T-helper 2 cell treated with Interferon-gamma antibody and Interleukin-4, amounts not matched to agents 5 μg/mL and 100 μg/mL, for 36 hours (primary cell): ENCODE measurements at places on chromosomes 4 and X.

DNA sequence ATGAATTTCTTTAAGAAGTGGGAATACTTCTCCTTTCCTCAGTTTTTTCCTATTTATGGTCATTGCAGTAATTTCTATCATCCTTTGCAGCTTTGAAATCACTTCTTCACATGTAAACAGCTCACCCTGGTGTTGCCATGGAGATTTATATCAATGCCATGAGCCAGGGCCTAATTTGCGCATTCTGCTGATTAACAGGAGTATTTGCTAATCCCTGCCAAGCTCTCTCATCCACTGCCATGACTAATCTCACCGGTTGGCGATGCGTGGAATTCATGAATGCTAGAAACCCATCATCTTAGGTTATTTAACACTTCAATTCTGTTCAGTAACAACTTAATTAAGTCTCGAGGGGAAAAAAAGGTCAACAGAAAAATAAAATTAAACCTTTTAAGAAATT lies 11.8 kb upstream of the FGF13 start:
- no peak for DNase-seq

- no peak for DNase-seq
Observed at GRCh38 chrX:17597327-17597726, 140.0 kb upstream of the SCML1 start.

GRCh38 chr4:74330295-74330750 lies 22.1 kb downstream of the EPGN start:
- DNase-seq = no peak

- no peak for DNase-seq
Observed at GRCh38 chrX:133609166-133609565, 193.9 kb upstream of the GPC4 start.

DNA sequence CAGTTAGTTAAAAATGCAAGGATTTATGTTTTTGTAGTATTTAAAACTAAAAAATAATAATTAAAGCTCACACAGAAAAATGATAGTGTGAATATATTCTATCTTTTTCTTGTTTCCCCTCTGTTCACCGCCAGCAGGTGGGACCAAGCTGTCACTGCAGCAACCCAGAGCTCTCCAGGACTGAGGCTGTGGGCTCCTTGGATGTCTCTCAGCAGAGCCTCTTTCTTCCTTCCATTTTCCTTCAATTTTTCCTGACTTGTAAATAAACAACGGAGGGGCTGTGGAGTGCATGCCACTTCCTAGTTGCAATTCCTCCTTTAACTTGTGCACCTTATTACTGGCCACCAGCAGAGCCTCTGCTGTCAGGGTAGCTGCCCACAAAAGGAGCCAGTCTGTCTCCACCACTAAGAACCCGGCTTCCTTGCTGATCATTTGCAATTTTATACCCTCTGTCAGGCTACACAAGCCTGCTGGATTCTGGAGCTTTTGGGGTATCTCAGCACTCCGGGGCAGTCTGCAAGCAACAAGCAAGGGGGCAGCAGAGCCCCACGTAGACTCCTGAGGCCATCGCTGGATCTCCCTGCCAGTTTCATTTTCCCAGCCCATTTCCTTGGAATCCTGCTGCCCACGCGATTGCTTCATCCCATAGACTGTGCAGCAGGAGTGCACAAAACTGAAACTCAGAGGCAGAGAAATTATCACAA lies 1467.4 kb downstream of the C4orf33 start:
- DNase-seq = no peak

DNA sequence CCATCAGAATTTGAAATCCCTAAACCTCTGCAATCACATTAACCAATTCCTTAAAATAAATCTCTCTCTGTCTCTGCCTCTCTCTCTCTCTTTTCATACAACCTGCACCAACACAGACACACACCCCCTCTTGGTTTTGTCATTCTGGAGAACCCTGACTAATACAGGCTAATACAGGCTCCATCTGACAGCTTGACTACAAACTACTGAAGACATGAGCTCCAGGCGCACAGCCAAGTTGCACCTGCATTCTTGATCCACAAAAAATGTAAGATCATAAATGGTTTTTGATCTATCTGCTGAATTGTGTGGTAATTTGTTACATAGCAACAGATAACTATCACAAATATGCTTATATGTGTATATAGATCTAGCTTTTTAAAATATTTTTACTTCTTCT lies 2414.2 kb downstream of the PCDH7 start:
- no peak for DNase-seq

DNA sequence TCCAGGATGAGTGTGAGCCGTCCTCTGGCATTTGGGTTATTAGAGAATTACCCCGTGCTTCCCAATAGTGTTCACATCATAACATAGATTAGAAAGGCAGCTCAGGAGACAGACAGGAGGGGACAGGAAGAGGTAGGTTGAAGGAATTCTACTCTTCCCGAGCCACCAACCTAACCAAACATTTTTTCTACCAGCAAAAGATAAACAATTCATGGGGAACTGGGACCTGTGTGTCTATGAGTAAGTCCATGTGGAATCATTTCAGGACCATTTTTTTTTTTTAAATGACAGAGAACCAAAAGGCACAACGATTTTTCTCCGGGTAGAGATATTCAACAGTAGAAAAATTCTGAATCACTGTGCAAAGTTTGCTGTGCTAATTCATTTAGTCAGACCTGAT lies 174.2 kb upstream of the ETNPPL start:
- DNase-seq = no peak

DNA sequence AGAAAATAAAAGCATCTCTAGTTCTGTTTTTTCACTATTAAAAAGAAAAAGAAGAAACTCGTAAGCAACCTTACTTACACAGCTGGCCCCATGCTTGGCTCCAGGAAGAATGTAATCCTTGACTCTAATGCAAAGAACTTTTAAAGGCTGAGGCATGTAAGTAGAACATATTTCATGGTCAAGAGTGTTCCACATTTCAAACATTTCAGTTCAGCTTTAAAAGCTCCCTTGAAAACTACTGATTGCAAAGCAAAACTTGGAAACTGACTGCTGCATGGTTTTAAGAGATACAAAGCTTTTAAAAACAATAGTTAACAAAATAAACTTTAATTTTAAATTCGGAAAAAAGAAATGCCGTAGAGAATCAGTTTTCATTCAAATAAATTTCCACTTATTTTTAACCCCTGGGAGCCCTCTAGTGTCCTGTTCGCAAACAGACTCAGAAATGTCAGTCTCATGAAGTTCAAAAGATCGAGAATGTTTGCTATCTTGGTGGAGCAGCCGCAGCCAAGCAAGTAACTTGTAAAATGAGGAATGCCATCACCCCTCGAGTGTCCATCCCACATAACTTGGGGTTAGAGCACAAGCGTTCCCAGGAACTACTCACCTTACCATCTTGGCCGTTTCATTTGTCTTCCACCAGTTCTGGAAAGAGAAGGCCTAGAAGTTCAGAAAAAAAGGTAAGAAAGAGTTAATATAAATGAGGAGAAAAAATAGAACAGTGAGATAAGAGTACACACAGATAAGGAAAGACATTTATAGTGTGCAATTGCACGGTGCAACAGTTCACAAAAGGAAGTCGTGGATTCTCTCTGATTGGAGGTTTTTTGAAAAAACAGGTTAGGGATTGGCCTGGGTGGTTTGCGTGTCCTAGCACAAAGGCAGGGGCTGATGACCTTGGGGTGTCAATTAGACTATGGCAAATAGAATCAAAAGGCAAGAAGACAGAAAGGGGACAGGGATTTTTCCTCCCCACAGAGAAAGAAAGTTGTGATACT lies at the start of gene GASK1B:
Gene GASK1B, minus strand, starts transcription at position 765 of the 998 bp plus-strand sequence. CDS start 1,650 bp downstream, outside the sequence.
- no peak for DNase-seq

- no peak for DNase-seq
Observed at GRCh38 chr4:126687655-126688358, 945.0 kb upstream of the INTU start.

DNA sequence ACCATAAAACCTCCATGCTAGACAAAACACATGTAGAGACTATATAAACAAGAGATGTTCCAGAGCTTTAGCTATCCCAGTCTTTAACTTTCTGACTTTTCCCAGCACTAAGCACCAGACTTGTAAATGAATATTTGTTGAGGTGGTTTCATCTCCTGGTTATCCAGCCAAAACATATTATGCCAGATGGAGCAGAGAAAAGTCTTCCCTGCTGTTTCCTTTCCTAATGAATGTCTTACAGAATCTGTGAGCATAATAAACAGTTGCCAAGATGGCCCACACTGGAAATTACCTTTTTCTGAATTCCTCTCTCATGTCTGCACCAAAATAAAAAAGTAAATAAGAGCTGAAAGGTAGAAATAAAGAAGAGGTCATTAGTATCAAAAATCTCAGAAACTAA lies 159.2 kb downstream of the TECRL start:
- DNase-seq = no peak

DNA sequence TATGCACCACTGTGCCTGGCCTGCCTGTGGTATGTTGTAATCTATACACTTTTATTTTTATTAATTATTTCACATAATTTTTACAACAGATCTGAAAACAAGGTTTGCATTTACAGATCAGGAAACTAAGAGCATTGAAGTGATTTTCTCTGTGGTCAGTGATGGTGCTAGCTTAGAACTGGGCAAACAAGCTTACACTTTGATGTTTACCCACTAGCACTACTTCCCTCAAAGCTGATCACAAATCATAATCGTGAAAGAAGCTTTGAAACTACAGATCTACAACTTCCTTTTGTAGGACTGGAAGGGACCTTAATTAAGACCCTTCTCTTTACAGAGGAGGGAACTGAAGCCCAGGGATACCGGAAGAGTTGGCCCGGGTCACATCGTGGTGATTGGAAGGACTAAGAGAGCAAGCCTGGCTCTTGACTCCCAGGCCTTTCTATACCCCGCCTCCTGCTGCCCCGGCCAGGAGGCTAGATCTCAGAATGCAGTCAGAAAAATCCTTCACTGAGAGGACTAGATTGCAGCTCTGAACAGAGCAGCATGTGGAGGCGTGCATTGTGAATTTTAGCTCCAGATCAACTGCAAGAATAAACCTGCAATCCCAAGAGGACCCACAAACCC lies 93.7 kb upstream of the ZNF827 start:
- no peak for DNase-seq

GRCh38 chr4:179919587-179919986 lies 2323.6 kb upstream of the TENM3 start:
- DNase-seq = no peak

DNA sequence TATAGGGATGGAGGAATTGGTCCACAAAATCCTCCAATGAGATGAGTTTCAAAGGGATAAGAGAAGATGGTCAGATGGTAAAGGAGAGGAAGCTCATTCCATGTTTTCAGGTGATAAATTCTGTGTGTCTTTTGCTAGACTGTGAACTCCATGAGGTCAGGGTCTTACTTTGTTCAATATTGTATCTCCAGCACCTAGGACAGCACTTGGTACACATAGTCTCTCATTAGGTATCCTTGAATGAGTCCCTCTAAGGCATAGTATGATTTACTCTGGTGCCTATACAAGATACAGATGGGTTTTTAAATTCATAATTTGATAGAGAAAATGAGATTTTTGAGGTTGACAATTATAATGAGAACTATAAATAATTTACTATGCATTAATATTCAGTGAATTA lies 184.3 kb upstream of the BMP3 start:
- DNase-seq = no peak

GRCh38 chrX:13685126-13685763 lies 3.7 kb upstream of the RAB9A start:
- DNase-seq = no peak

- DNase-seq = no peak
Observed at GRCh38 chr4:27759611-27760575, 899.3 kb downstream of the STIM2 start.

GRCh38 chr4:26413582-26413981 lies 76.7 kb downstream of the CCKAR start:
- no peak for DNase-seq

DNA sequence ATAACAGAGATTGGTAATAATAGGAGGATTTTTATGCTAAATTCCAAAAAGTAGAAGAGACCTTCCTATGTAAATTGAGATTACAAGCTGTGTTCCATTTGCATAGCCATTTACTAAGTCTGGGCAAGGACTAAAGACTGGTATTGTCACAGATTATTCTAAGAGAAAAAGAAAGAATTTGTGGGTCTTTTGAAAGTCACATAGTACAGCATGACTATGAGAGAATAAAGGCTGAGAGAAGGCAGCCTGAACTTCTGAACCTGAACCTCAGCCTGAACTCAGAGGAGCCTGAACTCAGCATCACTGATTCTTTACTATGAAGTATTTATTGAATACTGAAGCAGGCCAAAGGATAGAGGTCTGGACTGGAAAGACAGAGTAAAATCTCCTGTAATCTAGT lies 297.5 kb downstream of the STPG2 start:
- DNase-seq = no peak

DNA sequence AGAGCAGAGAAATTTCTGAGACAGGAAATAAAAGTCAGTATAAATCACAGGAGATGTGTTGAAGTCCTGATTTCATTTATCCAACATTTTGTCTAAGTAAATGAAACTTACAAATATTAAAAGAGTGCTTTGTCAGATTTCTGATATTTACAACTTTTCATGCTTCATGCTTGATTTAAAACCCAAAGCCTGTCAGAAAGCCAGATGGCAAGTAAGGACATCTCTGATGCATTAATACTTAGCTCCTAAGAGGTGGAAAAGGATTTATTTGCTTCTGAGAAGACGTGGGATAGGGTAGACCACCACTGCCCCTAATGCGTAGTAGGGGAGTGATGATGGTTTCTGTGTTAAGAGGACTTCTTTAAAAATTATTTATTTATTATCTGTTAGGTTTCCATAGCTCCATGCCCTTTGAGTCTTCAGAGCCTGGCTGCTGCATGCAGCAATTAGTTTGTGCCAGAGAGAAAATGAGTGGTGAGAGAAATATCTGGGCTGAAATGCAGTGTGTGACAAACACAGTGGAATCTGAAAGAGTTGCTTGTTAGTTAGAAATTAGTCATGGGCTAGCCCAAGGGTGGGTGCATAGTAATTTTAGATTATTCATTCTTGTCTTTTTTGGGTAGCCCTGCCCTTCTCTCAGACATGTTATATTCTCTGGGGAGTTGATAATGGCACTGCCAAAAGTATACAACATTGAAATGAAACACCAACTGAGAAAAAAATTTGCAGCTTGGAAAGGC lies 333.8 kb downstream of the C4orf33 start:
- no peak for DNase-seq

DNA sequence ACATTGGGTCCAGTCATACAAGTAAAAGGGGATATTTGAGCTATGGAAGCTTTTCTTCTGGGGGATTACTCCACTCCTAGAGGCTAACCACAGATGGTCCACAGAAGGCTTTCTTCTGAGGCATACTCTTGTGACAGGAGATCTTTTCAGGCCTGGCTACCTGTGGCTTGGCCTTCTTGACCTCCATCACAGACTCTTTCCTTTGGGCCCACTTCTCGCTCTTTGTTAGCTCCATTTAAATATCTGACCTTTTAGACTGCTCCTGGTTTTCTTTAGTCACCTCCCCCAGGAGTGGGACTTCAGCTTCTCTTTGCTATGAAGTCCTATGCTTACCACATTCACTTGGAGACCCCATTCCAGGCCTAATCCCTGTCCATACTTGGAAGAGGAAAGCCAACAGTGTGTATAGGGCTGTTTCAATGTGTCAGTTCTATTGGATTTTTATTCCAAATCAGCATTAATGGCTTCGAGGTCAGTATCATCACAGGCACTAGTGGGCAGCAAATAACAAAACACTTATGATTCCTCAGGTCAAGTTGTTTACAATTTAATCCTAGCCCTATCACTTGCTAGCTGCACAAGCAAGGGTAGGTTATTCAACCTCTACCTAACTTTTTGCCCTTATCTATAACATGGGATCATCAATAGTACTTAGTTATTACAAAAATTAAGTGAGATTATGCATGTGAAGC lies 26.3 kb downstream of the GPC3 start:
- no peak for DNase-seq
